Pancreas (tissue), 10 donors: ENCODE measurements at places on chromosomes 13 and 19. TPM values are rescaled to one million over a fixed set of nuclear protein-coding genes. Genes with fewer than 3 reads are reported as not detected.

DNA sequence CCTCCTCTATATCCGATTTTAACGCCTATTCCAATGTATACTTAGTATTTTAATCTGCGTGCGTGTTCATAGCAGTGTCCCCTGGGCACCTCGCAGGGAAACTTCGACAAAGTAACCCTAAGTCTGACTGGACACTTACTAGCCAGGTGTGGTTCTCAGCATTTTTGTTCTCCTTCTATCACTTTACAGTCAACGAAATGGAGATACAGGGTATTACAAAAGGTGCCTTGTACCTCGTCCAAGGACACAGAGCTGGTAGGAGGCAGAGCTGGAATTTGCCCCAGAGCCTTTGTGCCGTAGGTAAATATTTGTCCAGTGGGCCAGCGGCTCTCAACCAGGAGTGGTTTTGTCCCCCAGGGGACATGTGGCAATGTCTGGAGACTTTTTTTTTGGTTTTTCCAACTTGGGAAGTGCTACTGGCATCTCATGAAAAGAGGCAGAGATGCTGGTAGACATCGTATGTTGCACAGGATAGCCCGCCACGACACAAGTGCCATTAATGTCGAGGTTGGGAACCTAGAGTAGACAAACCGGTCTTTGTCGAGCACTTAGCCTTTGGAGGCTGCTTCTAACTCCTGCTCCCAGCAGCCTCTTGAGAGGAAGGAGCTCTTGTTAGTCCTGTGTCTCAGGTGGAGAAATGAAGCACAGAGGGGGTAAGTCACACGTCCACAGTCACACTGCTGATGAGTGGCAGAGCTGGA is 1.1 kb downstream of the ZNF444 start:
- DNase-seq: peak; percentile 65

- DNase-seq: no peak
Observed at GRCh38 chr13:60090574-60090973, 73.2 kb downstream of the DIAPH3 start.

- no peak for DNase-seq
Observed at GRCh38 chr13:50318887-50319286, 303.6 kb downstream of the KCNRG start.

DNA sequence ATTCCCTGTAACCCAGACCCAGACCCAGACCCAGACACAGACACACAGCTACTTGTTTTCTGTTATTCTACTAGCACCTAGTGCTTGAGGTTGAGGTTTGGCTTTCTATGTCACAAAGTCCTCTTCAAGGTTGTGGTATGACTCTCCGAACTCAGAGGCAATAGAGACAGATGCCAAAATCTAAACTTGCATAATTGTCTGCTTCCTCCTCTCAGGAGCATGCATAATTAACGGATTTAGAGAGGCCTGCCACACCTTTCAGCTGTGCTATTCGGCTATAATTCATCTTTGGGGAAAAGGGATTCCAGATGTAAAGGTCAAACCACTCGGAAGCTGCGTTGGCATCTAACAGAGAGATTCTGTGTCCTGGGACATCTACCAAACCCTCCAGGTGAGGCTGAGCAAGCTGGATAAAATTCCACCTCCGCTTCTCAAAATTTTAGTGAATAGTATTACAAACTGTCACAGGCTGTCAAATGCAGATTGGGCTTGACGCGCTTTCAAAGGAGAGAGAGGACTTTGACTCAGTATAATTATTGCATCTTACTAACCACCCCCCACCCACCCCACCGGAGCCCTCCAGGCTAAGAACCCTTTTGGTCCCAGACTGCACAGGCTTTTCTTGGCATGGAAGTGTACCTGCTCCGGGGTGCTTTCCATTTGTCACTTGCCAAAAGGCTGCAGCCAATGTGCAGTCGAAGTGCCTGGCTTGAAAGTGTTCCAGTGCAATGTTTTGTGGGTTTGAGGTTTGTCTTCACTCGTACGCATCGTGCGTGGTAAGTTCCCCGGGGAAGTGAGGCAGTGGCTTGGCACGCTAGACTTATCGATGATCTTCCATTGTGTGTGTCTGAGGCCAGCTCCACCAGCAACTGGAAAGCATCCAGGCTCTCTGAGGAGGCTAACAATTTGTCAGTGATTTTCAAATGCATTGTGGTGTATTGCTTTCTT is 194.1 kb downstream of the TDRD3 start:
- no peak for DNase-seq

DNA sequence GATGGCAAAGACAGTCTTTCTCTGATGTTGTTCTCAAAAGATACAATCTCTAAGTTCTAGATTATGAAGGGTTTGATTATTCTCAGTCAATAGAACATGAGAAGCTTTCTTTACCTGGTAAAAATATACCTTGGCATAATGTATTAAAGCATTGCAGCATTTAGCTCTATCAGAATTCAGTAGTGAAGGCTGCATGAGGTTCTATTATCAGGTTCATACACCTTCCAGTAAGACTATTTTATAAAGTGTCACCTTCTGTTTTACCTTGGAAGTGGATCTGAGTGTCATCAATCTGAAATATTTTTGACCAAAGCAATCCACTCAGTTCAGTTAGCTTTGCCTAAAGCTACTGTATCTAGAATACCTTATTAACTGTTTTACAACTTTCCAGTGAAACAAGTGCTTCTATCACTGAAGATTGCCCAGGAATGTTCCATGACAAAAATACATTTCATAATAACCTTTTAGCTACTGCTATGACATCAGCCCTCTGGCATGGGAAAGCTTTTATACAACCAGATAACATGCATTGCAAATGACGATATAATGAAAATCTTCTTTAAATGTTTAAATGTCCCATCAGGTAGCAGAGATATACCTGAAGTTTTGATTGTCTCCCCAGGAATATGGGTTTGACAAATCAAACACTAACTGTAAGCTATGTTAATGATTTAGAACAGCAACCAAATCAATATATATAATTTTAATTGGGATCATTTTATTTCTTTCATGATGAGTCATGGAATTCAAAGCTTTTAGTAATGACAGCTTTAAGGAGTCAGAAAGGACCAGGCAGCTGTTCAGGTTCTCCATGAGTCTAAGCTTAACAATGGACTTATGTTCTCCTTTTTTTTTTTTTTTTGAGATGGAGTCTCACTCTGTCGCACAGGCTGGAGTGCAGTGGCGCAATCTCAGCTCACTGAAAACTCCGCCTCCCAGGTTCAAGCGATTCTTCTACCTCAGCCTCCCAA is 72.2 kb downstream of the UFM1 start:
- DNase-seq: no peak

GRCh38 chr13:102400675-102401145 is 1.1 kb downstream of the FGF14 start:
- DNase-seq: peak; percentile 23

GRCh38 chr13:39876258-39876657 is 220.8 kb downstream of the COG6 start:
- DNase-seq: no peak

DNA sequence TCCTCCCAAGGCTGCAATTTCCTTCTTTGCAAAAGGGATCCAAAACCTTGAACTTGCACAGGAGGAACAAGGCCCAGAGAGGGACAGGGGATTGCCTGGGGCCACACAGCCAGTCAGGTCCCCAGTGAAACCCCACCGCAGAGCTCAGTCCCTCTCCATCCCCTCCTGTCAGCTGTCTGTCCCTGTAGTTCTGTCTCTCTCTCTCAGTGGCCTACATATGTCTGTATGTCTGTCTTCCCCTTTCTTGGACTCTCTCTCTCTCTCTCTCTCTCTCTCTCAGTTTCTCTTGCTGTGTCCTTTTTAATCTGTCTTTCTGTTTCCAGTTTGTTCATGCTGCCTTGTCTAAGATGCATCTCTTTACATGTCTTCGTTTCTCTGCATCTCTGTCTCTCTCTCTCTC is 11.5 kb downstream of the CEACAM19 start:
- no peak for DNase-seq

DNA sequence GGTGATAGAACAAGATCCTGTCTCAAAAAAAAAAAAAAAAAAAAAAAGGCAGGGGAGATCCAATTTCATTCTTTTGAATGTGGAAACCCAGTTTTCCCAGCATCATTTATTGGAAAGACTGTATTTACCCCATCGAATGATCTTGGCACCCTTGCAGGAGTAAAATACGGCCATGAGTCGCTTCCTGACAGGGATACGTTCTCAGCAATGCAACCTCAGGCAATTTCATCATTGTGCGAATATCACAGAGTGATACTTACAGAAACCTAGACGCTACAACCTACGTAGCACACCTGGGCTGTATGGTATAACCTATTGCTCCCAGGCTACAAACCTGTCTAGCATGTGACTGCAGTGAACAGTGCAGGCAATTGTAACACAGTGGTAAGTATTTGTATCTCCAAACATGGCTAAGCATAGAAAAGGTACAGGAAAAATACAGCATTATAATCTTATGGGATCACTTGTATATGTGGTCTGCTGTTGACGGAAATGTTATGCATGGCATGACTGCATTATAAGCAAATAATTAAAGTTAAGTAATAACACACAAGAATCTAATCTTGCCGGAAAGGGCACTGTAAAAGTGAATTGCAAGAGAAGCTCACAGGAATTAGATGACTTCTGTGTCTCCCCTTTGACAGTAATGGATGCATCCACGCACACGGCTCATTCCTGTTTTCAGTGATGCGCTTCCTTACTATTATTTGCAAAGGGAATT is 24.1 kb downstream of the RFX2 start:
- DNase-seq: no peak

GRCh38 chr13:59442944-59443486 is 720.7 kb downstream of the DIAPH3 start:
- DNase-seq: no peak

DNA sequence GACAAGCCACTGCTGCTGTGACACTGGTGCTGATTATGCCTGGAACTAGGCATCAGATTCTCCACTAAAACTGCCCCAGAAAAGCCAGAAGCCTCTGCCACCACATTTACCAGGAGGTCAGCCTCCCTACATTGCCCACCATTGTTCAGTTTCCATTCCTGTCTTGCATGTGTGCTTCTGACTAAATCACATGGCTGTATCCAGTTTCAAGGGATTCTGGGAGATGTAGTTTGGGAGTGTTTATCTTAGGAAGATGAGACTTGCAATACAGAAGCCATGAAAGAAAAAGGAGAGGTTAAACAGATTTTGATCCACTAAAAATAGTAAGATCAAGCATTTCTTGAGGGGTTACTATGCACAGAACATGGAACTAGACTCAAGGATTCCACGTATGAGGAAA is 40.7 kb upstream of the SERPINE3 start:
- no peak for DNase-seq

DNA sequence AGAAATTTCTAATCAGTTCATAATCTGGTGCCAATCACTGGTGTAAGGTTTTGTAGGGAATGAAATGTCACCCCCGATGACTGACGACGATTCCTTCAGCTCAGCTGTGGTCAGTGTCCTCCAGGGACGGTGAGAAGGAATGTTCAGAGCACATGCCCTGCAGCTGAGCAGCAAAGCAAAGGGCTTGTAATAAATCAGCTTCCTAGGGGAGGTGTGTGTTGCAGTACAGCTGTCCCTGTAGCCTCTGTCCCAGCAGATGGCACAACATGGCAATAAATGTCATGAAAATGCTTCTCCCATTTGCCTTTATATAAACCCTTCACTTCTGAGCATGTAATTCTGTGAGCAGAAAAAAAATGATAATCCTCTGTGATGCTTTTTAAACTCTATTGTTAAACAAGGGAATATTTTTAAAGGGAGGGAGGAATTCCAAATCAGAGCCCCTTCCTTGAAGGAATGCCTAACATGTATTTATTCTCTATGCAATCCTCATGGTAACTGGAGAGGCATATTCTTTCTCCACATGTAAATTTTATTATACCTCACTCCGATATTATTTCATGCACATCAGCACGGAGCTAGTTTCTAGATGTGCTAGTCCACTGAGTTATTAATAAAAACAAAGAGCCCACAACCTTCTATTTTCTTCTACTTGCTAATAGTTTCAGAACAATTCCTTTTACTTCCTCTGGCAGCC is 102.5 kb downstream of the FAM216B start:
- DNase-seq: no peak

DNA sequence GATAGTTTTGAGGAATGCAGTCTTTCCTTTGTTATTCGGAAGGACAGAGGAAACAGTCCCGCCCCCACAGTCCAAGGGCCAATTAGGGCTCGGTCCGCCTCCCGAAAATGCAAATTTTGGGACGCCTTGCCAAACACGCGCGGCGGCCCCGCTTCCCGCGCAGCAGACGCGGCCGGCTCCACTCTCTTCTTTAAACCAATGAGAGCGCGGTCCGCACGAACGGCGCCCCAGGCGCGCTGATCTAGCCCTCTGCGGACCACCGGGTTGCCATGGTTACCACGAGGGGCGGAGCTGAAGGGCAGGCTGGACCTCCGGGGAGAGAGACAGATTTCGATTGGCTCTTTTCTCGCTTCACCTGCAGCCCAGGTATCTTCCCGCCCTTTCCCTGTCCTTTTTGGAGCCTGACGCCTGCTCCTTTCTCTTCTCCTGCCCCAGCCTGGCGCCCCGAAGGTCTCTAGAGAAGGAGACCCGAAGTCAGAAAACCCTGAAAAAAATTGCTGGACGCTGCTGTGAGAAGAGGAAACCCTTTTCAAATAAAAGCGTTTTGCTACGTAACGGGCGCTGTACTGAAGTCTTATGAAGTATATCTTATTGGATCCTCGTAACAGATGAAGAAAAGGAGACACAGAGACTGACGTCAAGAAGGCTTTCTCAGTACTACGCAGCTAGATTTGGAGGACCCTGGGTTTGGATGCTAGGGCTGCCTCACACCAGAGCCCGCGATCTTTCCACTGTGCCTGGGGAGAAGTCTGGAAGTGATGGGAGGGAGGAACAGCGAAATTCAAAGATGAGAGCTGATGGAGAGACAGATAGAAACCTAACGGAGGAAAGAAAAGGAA is 2.0 kb downstream of the PTH2 start:
- peak; percentile 52 for DNase-seq

SLITRK5 gene
- total RNA-seq: 0.06 TPM

MAST3 gene
- 22.5 TPM for total RNA-seq
